HT-29 (cell line): ENCODE measurements at places on chromosomes 7 and 10.

DNA sequence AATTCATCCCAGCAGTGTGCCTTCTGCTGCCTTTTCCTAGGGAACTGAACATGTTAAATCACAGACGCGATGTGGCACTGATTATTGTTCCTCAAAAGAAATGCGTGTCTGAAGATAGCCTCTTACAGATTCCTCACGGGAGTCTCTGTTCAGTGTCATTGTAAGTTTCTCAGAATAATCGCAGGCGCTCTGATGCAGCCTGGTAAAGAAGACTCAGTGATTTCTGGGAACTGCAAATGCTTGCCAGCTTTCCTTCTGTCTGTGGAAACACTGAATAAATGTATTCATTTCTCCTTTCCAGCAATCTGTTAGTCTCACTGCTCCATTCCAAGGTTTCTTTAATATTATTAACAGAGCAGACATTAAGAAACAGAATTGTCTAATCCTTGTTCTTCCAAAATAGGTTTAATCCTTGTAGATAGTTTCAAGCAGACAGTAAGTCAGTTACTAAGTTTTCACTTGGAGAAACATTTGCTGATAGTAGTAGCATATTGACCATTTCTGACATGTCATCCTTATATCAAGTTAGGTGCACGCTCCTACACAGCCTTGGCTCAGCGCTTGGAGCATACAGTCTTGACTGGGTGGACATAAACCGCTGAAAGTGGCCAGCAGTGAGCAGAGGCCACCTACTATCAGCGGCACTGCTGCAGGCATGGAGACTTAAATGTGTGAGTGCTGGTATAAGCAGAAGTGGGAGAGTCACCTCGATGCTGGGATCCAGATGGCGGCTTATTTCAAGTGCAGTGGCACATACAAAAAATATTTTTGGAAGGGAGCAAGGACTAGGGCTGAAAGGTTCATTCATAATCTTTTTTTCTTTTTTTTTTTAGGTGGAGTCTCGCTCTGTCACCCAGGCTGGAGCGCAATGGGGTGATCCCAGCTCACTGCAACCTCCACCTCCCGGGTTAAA is 27.7 kb downstream of the MMRN2 start:
- no peak for DNase-seq

- no peak for DNase-seq
Measured at GRCh38 chr7:99380823-99381663, 6.5 kb downstream of the ARPC1B start.

GRCh38 chr10:78684947-78685346 is 383.8 kb upstream of the ZMIZ1 start:
- no peak for DNase-seq

- DNase-seq = no peak
Measured at GRCh38 chr7:10804770-10805169, 168.9 kb upstream of the PHF14 start.

DNA sequence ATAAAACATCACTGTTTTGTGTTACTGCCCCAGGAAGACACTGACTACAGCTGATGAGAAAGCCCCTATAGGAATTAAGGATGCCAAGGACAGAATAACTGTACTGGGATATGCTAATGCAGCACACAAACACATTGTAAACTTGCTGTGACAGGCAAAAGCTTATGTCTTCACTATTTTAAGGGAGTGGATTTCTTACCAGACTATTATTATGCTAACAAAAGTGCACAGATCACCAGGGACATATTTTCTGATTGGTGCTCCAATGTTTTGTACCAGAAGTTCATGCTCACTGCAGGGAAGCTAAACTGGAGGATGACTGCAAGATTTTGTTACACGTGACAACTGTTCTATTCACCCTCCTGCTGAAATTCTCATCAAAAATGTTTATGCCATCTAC is 48.1 kb upstream of the PTPN12 start:
- no peak for DNase-seq

DNA sequence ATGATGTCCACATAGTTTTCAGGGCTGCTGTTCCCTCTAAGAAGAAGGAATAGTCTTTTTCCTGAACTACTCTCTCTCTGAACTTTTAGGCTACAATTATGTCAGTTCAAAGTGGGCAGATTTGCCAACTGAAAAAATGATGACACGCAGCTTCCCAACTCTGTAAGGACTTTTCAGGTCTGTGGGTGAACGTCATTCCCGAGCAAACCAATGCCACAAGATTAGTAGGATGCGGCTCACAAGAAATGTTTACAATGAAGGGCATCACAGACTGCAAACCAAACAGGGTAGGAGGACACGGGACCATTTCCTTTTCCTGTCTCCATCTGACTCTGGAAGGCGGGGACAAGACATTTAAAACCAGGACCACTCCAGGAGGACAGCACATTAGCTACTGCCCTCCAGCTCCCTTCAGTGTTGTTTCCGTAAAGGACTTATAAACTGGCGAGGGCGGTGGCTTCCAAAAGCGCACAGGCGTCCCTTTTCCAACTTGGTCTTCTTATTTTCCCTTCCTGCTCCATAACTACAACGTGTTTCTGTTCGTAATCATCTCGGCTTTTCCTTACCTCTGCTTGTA is 539 bp upstream of the MKLN1 start:
- DNase-seq = no peak

DNA sequence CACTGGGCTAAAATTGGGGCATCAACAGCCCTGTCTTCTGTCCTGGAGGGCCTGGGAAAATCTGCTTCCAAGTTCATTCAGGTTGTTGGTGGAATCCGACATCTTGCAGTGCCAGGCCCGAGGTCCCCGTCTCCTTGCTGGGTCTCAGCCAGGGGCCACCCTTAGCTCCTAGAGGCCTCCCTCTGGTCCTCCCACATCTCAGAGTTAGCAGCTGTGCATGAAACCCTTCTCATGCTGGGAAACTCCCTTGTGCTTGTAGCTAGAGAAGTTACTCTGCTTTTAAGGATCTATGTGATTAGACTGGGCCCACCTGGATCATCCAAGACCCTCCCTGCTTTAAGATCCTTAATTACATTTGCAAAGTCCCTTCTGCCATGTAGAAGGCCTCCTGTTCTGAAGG is 15.3 kb downstream of the HIP1 start:
- no peak for DNase-seq

DNA sequence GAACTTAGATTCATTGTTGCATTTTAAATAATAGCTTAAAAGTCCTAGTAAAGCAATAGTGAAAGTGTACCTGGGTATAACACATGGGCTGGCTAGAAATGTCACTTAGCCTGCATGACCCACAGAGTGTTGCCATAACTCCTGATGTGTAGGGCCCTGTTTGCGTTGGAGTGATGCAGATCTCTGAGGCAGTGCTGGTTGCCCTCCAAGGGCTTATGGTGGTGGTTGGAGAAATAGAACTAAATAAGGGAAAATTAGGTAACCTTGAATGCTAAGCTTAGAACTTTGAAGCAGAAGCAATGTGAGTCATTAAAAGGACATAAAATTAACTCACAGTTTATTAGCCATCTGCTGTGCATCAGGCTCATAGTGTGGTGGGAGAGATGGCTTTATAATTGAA is 105.7 kb downstream of the CCNY start:
- no peak for DNase-seq

DNA sequence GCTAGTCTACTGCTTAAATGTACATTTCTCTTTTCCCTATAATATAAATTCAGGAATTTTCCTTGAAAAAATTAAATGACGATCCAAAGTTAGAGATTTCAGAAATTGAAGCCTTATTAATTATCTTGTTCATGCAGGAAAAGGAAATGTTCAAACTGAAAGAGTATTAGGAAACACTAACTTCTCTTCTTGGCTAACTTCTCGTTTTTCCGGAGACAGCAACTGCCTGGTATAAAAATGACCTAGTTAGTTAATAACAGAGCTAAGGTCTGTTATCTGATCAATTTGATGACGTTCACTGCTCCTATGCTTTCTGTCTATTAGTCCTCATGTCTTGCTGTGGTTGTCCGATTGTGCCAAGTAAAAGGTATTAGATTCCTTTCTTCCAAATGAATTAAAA is 212.5 kb downstream of the DGKB start:
- no peak for DNase-seq

GRCh38 chr7:150626696-150627095 is 5.5 kb downstream of the GIMAP6 start:
- no peak for DNase-seq

DNA sequence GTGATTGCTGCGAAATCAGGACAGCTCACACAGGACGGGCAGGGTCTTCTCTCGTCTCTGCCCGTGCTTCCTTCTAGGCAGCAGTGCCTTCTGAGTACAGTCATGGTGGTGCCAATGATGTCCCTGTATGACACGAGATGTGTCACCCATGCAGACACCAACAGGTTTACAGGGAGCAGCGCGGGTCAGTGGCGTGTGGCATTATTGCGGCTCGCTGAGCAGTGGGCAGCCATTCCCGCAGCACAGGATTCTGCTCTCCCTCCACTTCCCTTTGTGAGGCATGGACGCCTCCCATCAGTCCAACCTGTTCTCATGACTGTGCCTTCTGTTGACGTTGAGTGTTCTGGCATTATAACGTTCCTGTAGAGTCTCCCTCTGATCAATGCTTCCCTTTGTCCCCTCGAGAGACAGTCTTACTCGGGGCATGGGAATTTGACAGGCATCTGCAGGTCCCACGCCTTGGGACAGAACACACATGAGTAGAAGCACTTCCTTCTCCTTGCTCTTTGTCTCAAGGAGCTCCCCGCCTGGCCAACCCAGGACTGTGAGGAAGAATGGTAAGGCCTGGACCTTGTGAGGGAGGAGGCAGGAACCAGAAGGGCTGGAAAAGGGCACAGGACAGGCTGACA is 219.5 kb downstream of the PAXIP1 start:
- DNase-seq = no peak

- DNase-seq = no peak
Measured at GRCh38 chr10:59432207-59432900, 70.0 kb upstream of the FAM13C start.

DNA sequence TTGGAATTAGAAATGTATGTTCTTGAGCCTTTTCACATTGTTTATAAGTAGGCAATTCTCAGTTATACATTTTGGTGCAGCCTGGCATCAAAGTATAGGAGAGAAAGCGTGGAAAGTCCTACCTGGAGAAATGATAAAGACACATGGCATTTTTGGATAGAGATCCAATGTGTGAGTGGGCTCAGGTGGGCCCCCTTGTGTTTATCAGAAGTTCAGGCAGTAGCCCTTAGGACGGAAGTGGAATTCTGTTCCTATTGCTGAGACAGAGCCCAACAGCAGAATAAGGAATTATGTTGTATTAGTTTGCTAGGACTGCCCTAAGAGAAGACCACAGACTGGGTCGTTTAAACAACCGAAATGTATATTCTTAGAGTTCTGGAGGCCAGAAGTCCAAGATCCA is 85.2 kb upstream of the AMPH start:
- DNase-seq = peak; percentile 7
